ENCODE measurements at places on chromosomes 2 and 18. TPM values are rescaled to one million over a fixed set of nuclear protein-coding genes. Genes with fewer than 3 reads are reported as not detected.
A peak's percentile ranks its signal among the peaks of the same experiment; 100 is the strongest.

MOCOS gene
- polyA plus RNA-seq: 0.14 TPM

SCN9A gene
- polyA plus RNA-seq: 3.5 TPM

PFN4 gene
- 0.94 TPM for polyA plus RNA-seq

DNA sequence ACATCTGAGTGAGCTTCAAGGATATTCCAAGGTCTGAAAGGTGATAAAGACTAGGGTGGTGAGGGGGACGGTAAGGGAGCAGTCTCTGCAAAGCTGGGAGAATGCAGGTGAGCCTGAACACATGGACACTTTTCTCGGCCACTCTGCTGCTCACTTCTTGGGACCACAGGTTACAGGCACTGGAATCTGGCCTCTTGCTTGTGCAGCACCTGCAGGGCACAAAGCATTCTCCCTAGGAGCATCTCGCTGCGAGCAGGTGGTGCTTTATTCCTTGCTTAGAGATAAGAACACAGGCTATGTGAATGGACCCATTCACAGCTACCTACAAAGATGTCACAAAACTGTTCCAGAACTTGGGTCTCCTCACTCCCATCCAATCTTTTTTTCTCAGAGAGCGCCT is 153.2 kb downstream of the DDX1 start:
- DNase-seq: no peak

DNA sequence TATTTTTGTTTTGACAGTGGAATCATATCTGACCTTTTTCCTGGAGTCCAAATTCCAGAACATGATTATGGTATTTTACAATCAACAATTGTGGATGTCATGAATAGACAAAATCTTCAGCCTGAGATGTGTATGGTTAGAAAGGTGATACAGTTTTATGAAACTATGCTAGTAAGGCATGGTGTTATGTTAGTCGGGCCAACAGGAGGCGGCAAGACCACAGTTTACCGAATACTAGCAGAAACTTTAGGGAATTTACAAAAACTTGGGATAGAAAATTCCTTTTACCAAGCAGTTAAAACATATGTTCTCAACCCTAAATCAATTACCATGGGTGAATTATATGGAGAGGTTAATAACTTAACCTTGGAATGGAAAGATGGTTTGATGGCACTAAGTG is 137.0 kb downstream of the DNAH6 start:
- no peak for DNase-seq

GRCh38 chr18:61738042-61738441 is 154.8 kb downstream of the RNF152 start:
- DNase-seq: no peak

GRCh38 chr2:181466661-181467576 is 9.7 kb downstream of the ITGA4 start:
- DNase-seq: no peak

ING5 gene
- polyA plus RNA-seq: 25.0 TPM

- DNase-seq: no peak
These were observed 67.7 kb downstream of the PDCL3 start for GRCh38 chr2:100630473-100630977.

- peak; percentile 29 for DNase-seq
These were observed 759 bp downstream of the PPP4R3B start for GRCh38 chr2:55616551-55617174.

DNA sequence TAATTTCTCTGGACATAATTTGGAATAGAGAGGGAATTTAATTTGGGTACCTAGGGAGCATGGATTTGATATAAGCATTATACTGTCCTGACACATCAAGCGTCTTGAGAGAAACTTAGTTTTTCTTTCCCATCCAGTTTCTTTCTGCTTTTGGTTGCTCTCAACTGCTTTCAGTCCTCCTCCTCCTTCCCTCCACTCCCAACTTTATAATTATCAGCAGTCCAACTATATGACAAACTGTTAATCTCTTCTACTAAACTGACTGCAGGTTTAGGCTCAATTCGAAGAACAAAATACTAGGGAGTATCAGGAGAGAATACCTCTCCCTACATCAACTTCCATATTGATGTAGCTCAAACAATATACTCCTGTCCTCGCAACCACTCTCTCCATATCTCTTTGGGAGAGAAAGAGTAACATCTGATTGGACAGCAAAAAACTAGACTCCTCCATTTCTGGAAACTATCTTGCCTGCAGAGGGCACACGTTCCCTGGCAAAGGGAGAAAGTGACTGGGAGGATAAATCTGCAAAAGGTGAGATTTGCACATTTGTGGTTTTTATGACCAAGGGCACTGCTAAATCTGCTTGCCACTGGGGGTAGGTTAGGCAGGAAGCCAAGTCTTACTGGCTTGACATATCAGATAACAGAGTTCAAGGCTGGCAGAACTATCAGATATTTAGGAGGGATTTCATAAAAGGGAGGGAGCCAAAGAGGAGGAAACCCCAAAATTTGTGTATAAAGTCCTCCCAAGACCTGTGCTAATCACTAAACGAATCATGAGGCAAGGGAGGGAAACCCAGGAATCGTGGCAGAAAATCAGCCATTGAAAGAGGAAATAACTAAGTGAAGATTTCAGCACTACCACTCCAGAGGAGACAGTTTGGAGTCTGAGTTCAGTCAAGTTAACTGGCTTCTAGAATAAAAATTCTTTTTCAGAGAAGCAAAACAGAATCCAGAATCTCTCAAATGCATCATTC is 40.0 kb downstream of the ICA1L start:
- DNase-seq: no peak

C2orf15 gene
- 0.37 TPM for polyA plus RNA-seq

ARHGAP15 gene
- 8.1 TPM for polyA plus RNA-seq

GRCh38 chr2:29847886-29848285 is 73.5 kb downstream of the ALK start:
- DNase-seq: no peak

DNA sequence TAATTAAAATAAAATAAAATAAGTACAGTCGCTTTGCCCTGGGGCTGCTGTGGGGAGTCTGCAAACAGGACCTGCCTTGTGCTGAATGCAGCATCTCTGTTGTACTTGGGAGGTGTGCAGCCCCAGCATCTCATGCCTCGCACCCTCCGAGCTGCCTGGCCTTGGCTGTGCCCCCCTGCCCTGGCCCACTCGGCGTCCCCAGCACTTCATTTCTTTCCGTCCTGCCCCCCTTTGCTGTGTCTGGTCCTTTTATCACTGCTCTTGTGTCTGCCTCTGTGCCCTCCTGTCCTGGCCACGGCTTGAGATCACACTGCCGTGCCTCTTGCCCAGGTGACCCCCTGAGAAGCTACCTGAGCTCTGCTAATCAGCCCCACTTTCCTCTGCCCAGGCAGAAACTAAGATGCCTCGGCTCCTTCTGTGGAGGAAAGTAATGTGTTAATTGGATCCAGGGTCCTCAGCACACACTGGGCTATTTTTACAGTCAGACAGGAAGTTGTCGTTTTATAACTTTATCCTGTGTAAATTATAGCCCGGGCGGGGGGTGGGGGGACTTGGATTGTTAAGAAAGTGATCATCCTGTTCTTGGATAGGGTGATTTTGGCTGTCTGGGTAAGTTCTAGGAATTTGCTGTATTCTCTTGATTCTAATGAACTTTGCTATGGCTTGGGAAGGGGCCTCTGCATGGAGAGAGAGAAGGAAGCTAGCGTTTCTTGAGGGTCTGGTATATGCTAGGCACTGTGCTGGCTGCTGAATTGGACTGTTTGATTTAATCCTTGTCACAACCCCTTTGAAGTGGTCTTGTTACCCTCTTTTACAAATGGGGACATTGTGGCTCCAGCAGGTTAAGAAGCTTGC is 69.4 kb downstream of the AGAP1 start:
- no peak for DNase-seq

GRCh38 chr18:46574000-46574742 is 82.8 kb downstream of the LOXHD1 start:
- no peak for DNase-seq

- DNase-seq: no peak
These were observed 51.8 kb upstream of the EPC2 start for GRCh38 chr2:148592791-148593190.

RNF181 gene
- polyA plus RNA-seq: 55.9 TPM

DNA sequence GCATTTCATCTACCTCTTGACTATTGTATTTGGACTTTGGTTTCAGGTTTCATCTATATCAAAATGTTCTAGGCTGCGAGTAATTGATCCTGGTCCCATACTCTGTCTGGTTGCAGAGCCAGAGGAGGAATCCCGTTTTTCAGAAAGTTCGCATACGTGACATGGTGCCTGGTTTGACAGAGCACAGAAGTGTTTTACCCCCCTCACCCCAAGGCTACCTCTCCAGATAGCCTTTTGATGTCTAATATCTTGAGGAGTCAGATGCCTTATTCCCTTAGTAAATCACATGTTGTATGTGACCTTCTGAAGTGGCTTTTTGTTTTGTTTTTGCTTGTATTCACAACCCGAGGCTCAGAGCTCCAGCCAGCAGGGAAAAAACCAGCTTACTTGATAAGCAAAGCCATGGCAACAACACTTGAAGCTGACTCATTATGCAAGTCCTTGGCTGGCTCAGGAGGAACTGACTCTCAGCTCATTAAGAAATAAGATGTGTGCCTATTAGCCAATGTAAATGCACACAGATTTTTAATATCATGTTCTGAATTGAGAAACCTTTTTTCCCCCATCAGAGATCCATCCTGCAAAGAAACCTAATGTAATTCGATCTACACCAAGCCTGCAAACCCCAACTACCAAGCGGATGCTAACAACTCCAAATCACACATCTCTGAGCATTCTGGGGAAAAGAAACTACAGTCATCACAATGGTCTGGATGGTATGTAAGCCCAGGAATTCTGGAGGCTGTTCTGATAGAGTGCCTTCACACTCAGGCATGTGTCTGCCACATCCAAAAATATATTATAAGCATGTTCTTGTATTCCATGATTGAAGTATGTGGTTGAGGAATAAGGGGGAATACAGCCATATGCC is 41.4 kb downstream of the OXER1 start:
- DNase-seq: peak; percentile 25

GRCh38 chr2:10906926-10907625 is 4.7 kb upstream of the KCNF1 start:
- no peak for DNase-seq

ICOS gene
- not detected for polyA plus RNA-seq

TUBB8B gene
- polyA plus RNA-seq: not detected

CASP10 gene
- polyA plus RNA-seq: 5.0 TPM

NR4A2 gene
- 1.6 TPM for polyA plus RNA-seq

AQP12A gene
- 0.76 TPM for polyA plus RNA-seq

- no peak for DNase-seq
These were observed 14.0 kb upstream of the PDCL3 start for GRCh38 chr2:100548771-100549170.

REG3A gene
- not detected for polyA plus RNA-seq

DNA sequence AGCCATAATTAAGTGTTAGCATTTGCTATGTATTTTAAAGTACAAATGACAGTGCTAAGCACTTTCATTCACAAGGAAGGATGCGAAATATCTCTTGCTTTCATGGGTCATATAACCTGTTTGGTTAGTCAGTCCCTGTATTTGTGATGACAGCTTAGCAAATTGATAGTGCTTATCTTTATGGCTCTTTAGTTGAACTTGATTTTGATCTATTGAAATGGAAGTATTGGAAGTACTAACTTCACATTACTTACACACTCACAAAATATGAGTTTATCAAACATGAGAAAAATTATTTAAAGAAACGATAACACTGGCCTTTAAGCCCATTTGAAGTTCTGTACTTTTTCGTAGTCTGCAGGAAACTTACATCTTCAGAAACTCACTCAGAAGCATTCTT is 97.4 kb upstream of the NEUROD1 start:
- DNase-seq: no peak

DNA sequence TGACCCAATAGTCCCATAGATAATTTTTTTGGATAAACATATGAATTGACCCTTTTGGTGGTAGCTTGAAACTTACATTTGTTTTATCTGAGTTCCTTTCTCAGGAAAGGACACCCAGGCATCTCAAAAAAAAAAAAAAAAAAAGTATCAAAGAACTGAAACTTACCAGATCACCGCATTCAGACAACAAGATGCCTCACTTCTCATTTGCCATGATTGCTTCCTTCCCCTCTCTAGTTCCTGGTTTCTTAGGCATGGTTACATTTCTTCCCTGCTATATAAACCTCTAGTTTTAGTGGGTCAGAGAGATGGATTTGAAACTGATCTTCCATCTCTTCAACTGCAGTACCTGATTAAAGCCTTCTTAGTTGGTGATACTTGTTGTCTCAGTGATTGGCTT is 240.1 kb downstream of the ACKR3 start:
- no peak for DNase-seq

DNA sequence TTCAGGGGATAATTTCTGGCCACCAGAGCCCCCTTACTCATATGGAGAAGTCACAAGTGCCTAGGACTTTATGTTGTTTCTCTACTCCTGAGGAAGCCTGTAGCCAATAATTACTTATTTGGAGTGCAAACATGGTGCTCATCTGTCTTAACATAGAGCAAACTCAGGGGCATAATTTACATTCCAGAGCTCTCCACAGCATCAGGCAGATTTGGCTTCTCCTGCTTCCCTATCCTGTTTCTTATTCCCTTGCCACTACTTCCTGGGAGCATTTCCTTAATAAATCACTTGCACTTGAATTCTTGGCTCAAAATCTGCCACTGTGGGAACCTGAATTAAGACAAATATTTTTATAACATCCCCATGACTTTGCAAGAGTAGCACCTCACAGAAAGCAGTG is 960.9 kb downstream of the SOCS6 start:
- no peak for DNase-seq

GRCh38 chr2:145760781-145761649 is 1241.1 kb upstream of the ZEB2 start:
- DNase-seq: no peak

DNA sequence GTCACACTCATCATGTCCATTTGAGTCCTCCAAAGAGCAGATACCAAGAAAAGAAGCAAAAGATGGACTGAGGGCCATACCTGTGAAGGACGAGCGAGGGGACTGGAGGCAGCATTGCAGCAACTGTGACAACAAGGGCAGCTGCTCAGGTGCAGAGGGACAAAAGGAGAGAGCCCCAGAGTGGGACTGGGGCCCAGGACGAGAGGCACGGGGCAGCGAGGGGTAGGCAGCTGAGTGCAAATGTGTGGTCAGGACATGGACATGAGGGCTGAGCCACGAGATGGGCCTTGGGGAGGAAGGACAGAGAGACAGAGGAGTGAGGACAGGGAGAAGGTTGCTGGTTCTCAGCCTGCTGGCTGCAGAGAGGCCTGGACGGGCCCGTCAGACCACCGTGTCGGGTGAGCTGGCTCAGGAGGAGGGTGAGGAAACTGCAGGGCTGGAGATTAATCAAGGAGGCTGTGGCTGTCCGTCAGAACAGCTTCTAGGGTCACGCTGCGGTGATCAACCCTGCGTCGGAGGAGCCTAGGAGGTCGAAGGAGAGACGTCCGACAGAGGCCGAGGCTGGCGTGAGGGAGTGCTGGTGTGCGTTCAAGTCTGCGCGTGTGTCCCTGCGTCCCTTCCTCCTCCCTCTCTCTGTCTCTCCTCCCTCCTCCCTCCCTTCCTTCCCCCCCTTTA is 206.8 kb upstream of the HDAC4 start:
- DNase-seq: no peak

Measured in forelimb muscle (tissue), 1 donor.